ENCODE measurements at places on chromosomes 5 and 9. TPM values are rescaled to one million over a fixed set of nuclear protein-coding genes. Genes with fewer than 3 reads are reported as not detected.

GRCh38 chr9:114002986-114003350 lies 75.1 kb downstream of the AMBP start:
- DNase-seq: no peak

DNA sequence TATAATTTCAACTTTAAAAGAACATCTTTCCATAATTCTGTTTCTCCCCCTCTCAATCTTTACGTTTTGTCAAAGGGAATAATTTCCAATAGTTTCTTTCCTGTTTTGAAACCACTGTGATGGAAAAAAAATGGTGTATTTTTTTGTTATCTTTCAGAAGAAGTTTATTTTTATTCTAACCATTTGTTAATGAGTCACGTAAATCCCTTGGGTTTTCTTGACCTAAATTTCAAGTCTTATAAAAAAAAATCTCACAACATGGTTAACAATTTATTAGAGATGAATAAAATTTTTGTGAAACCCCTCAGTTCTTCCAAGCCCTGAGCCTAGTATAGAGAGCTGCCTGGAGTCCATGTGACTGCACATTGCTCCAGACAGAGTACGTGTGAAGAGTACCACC lies 106.1 kb upstream of the FBXL17 start:
- DNase-seq: no peak

- peak; percentile 24 for DNase-seq
Measured at GRCh38 chr5:127097278-127097677, 24.0 kb upstream of the C5orf63 start.

DNA sequence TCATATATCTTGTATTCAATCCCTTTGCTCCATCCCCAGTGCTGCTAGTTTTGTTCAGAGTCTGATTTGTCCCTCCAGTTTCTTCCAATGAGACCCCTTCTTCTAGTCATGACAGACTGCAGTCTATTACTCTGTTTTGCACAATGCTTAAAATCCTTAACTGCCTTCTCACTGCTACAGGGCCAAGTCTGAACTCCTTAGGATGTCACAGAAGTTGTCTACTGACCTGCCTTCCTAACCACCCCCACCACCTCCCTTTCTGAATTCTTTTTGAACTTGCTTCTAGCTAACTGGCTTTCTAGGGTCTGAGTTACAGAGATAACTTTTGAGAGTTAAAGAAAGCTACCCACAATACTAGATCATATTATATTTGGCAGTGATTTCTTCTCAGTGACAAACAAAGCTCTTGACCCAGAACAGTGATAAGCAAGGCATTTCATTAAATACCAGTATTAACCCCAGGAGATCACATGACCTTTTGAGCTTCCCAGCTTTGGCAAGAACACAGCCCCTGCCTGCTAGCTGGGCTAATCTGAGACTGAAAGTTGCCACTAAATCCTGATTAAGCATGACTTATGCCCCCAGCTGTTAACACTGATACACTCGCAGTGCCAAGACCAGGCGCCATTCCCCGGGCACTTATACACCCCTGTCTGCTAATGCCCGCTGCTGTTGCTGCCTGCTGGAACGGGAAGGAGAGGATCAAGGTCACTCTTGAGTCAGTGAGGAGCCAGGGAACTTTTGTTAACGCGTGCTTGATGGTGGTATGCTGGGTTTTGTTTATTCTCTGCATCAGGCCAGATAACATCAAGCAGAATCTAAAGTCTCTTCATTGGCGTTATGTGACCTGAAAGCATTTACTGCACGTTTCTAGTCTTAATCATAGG lies 36.4 kb upstream of the ADAMTSL1 start:
- DNase-seq: peak; percentile 85

DNA sequence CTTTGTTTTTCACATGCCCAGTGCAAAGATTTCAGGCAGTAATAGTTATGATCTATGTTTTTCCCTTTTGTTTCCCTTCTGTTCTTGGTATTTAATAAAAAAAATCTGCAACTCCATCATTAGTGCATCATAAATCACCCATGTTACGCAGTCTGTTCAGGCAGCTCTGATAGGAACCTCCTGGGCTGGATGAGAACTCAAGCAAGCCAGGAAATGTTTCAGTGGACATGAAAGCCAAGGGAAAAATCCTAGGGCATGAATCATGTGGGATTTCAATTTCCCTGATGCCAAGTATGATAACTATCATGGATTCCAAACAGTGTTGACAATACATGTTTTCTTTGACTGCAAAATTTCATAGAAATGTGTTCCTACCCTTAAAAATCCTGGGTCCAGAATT lies 119.7 kb upstream of the TARS1 start:
- no peak for DNase-seq

The FBP2 gene
- 83.0 TPM for total RNA-seq

- DNase-seq: no peak
Measured at GRCh38 chr9:132531710-132532570, 50.5 kb upstream of the BARHL1 start.

The ANKRD31 gene
- 0.51 TPM for total RNA-seq

The SLC6A3 gene
- total RNA-seq: 0.10 TPM

The PRR7 gene
- 0.72 TPM for total RNA-seq

GRCh38 chr5:128339585-128339984 lies 198.5 kb downstream of the FBN2 start:
- no peak for DNase-seq

The STING1 gene
- total RNA-seq: 38.9 TPM

The MAML1 gene
- 19.6 TPM for total RNA-seq

The OSMR gene
- total RNA-seq: 14.7 TPM

- no peak for DNase-seq
Measured at GRCh38 chr5:142821733-142822487, 51.7 kb downstream of the ARHGAP26 start.

The PAPPA gene
- 3.0 TPM for total RNA-seq

The SPATA31E1 gene
- total RNA-seq: not detected

The PCDHB3 gene
- 3.7 TPM for total RNA-seq

DNA sequence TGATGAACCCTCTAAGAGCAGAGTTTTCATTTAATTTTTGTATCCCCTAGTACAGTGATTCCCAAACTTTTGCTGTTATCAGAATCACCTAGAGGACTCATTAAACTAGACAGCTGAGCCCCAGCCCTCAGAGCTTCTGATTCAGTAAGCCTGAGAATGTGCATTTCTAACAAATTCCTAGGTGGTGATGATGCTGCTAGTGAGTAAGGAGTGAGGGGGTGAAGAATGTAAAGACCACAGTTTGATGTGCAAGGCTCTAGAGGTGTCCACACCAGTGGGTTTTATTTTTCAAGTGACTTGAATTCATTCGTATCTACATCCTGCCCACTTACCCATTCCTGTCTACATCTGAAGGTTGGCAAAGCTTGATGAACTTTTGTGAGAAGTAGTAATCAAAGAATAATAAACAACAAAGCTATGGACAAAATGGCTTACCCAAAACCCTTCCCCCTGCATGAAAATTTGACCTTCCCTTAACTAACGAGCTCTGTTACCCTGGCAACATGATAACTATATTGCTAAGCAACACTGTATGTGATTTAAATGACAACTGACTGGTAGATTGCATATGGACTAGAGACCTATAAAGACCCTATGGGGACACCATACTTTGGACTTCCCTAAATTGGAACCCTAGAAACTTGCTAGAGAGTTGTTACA lies 35.2 kb downstream of the DTWD2 start:
- no peak for DNase-seq

DNA sequence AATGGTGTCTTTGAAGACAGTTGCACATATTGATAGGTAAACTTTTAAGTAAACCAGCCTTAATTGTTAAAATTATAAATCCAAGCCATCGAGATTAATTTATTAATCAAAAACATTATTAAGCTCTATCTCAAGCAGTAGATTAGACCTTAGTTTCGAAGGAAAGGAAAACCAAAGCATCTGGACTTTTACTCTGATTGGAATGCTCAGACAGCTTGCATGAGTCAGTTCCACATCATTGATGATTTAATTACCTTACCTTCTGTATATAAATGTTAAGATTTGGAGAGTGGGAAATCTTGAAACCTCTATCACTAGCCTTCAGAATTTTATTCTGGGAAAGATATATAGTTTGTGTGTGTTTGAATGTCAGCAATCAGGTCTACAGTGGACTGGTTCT lies 23.9 kb downstream of the DCP2 start:
- DNase-seq: no peak

The NEUROG1 gene
- not detected for total RNA-seq

The NR3C1 gene
- 156 TPM for total RNA-seq

- no peak for DNase-seq
Measured at GRCh38 chr9:119736491-119737454, 367.5 kb upstream of the BRINP1 start.

- peak; percentile 16 for DNase-seq
Measured at GRCh38 chr9:15211815-15212495, 95.1 kb downstream of the TTC39B start.

GRCh38 chr5:170536525-170536924 lies 32.7 kb downstream of the KCNIP1 start:
- DNase-seq: no peak

- peak; percentile 56 for DNase-seq
Measured at GRCh38 chr5:100901821-100902341, 1.2 kb downstream of the ST8SIA4 start.

The PCDHGA4 gene
- total RNA-seq: 3.9 TPM

- DNase-seq: no peak
Measured at GRCh38 chr9:110016340-110016739, 191.6 kb downstream of the C9orf152 start.

- DNase-seq: no peak
Measured at GRCh38 chr5:137461391-137462264, 37.5 kb downstream of the SPOCK1 start.

The DEPDC1B gene
- total RNA-seq: 10.5 TPM

DNA sequence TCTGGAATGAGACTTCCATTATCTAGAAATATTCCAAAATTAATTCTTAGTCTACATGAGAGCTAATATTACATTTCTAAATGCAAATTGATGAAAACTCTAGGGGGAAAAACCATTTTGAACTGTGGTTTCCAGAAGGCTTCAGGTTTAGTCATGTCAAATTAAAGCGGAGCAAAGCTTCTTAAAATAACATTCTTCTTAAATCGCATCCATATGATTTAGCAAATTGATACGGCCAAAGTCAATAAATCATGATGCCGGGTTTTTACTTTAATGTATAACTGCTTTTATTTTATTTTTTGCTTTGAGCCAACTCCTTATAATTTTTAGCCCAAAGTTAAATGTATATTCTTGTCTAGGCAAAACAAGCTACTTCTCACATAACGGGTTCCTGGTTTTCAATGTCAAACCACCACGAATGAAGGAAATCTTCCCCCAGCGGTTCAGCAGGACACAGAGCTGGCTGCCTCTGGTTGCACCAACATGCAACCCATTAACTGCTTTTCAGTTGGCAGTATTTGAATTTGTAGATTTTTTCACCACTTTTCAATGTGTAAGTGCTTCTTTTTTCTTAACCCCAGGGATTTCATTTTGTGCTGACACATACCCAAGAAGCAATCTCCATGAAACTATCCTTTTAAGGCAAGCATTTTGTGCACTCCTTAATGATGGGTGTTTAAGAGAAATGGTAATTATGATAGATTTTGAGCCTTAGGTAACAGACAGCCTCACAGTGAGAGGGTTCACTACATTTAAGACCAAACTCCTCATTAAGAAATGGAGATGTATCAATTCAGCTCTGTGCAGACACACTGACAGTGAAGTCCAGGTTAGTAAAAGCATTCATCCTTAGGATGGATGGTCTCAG lies 35.5 kb downstream of the EFNA5 start:
- DNase-seq: peak; percentile 14

The SHISAL2B gene
- not detected for total RNA-seq

DNA sequence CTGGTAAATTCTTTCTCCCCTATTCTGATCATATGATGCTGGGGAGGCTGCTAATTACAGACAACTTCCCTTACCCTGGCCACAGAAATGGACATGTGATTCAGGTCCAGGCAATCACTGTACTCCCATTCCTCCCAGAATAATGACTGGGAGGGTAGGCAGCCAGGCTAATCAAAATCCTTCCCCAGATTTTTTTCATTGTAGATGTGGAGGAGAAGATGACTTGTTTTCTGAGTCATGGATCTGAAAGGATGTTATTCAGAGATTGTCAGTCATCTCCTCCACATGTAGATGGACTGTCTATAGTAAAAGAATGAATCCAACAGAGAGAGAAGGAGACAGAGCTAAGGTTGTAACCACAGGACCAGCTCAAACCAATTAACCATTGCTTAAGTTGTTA lies 123.9 kb upstream of the PUM3 start:
- DNase-seq: no peak

The OTP gene
- not detected for total RNA-seq

DNA sequence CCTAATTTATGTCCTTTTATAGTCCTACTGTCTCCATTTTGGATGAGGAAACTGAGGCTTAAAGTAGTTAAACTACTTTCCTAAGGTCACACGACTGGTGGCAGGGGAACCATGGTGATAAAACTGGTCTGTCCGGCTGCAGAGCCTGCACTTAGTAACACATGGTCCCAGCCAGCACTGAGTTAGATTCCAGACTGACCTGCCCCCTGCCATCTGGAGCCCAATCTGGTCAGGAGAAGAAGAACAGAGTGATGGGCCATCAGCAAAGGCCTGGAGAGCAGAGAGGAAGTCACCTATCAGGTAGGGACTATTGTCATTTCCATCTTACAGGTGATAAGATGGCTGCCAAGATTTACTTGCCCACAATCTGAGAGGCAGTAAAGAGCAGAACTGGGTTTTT lies 86.6 kb upstream of the SLC25A48 start:
- DNase-seq: no peak

The ABLIM3 gene
- total RNA-seq: 25.4 TPM

The KIF4B gene
- total RNA-seq: 0.10 TPM

DNA sequence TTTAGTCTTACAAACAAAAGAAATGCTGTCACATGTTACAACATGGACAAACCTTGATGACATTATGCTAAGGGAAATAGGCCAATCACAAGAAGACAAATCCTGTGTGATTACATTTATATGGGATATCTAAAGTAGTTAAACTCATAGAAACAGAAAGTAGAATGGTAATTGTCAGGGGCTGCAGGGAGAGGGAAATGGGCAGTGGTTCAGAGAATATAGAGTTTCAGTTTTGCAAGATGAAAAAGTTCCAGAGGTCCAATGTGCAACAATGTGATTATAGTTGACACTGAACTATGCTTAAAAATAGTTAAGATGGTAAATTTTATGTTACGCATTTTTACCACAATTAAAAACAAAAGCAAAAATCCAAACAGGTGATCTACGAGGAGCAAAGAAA lies 265.5 kb downstream of the NDUFS4 start:
- DNase-seq: peak; percentile 41

The GFI1B gene
- 0.51 TPM for total RNA-seq

The MEGF10 gene
- total RNA-seq: 59.6 TPM

GRCh38 chr5:5042806-5043205 lies 97.3 kb upstream of the ADAMTS16 start:
- DNase-seq: peak; percentile 51

DNA sequence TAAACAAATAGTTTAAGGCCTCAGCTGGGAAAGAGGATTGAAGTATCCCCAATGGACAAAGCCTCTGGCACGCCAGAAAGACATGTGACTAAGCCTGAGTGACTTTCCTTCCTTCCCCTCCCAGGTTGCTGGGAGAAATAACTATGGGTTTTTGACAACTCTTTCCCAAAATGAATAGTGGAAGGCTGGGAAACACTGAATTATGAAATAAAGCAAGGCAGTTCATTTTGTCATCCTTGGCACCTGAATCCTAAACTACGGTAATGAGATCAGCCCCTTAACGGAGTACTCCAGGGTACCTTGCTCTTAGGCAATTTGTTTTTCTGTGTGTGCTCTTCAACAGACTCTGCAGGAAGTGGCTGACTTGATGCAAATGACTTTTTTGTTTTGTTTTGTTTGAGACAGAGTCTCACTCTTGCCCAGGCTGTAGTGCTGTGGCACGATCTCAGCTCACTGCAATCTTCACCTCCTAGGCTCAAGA lies 75.2 kb downstream of the LMNB1 start:
- peak; percentile 84 for DNase-seq

- DNase-seq: no peak
Measured at GRCh38 chr5:30659417-30659816, 534.1 kb upstream of the CDH6 start.

- DNase-seq: no peak
Measured at GRCh38 chr9:81137976-81138568, 551.3 kb downstream of the TLE1 start.

Data from tongue (tissue), 3 donors.